ENCODE measurements at places on chromosomes 13 and 19. TPM values are rescaled to one million over a fixed set of nuclear protein-coding genes. Genes with fewer than 3 reads are reported as not detected.

GRCh38 chr13:24858953-24859352 lies 95.0 kb downstream of the RNF17 start:
- no peak overlapping the region for H3K4me3 ChIP-seq
- DNase-seq: no peak

GRCh38 chr19:49809160-49809940 lies 3.7 kb downstream of the FUZ start:
- H3K4me3 ChIP-seq: peak overlapping the region; percentile 83
- H3K27me3 ChIP-seq: no peaks in the 10 kb centered on the region
- H3K27ac ChIP-seq: peak overlapping the region; percentile 82
- H3K4me1 ChIP-seq: peaks cover 34% of the 10 kb centered on the region

- DNase-seq: no peak
- H3K4me1 ChIP-seq: no peaks in the 10 kb centered on the region
These were observed 230.8 kb downstream of the DCT start for GRCh38 chr13:94248454-94249228.

The ZNF835 gene
- 3.8 TPM for total RNA-seq

DNA sequence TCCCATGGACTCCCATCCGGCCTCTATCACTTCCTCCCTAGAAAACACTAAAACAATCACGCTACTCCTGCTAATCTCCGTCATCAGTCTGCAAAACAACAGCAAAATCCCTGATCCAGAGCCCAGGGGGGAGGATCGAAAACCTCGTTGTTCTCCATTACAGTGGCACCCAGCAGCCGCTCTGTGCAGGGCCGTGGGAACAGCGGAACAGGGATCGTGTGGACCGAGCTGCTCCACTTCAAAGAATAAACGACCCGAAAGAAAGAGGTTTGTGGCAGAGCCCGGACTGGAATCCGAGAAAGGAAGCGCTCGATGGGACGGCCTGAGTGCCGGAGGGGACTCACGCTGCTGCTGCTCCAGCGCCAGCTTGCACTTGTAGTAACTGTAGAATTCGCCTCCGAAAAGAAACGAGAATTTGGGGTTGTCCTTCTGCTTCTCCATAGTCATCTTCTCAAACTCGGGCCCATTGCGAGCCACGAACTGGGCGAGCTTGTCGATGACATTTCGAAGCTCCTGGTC lies 652 bp downstream of the CHERP start:
- H3K4me3 ChIP-seq: peak overlapping the region; percentile 95
- peaks cover 40% of the 10 kb centered on the region for H3K4me1 ChIP-seq
- H3K27ac ChIP-seq: peak overlapping the region; percentile 80
- H3K27me3 ChIP-seq: no peaks in the 10 kb centered on the region

DNA sequence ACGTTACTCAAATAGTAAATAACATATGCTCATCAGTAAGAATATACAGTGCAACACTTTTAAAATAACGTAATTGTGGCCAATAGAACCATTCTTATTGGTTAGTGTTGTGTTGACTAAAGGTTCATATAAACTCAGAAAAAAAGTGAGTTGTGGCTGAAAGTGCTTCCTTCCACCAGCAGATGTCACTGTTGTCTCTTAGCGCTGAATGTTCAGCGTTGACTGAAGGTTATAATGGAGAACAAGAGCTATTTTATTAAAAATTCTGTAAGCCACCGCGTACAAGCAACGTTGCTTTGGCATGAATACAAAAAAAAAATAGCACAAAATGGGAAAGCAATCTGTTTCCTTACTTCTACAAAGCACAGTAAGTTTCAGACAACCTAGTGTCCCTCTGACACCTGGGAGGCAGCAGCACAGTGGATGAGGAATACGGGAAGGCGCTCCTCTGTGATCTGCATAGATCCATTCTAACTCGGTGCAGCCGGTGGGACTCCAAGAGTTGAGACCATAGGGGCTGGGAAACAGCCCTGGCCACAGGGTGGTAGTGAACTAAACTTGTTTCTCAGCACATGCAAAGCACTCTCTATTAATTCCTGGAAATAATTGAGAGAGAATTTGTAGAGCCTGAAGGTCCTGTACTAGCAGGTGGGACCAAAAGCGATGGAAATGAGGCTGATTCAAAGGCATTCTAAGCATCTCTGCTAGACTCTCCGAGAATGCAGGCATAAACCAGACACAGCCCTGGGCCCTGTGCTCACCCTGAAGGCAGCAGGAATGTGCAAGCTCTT lies 23.9 kb upstream of the OXGR1 start:
- DNase-seq: no peak
- peaks cover 3% of the 10 kb centered on the region for H3K4me1 ChIP-seq
- H3K27ac ChIP-seq: no peak overlapping the region
- peaks cover 33% of the 10 kb centered on the region for H3K27me3 ChIP-seq
- H3K36me3 ChIP-seq: no peaks in the 10 kb centered on the region

- H3K36me3 ChIP-seq: no peaks in the 10 kb centered on the region
- no peaks in the 10 kb centered on the region for H3K27me3 ChIP-seq
- DNase-seq: no peak
These were observed 502.3 kb downstream of the KCTD12 start for GRCh38 chr13:76383676-76384461.

GRCh38 chr19:38711726-38712153 lies 32.5 kb downstream of the CAPN12 start:
- no peak overlapping the region for H3K27ac ChIP-seq
- H3K4me3 ChIP-seq: no peak overlapping the region
- no peaks in the 10 kb centered on the region for H3K27me3 ChIP-seq
- peaks cover 4% of the 10 kb centered on the region for H3K4me1 ChIP-seq
- no peak for DNase-seq
- H3K36me3 ChIP-seq: peaks cover 13% of the 10 kb centered on the region

The CTXN1 gene
- total RNA-seq: not detected

The TEX29 gene
- 0.80 TPM for total RNA-seq

The PSPN gene
- total RNA-seq: 2.4 TPM
